Smooth muscle cell of trachea (primary cell): ENCODE measurements at places on chromosomes 13 and 19. TPM values are rescaled to one million over a fixed set of nuclear protein-coding genes. Genes with fewer than 3 reads are reported as not detected.

Gene CLEC4M
- total RNA-seq, result not detected in 2 replicates

Gene FPR1
- total RNA-seq, result not detected in 2 replicates

Gene FAM187B
- total RNA-seq, result not detected in 2 replicates

Gene TEAD2
- 18.8 and 24.3 TPM in 2 replicates for total RNA-seq

Gene CGB3
- not detected in 2 replicates for total RNA-seq

Gene ZNF283
- 12.6 and 16.6 TPM in 2 replicates for total RNA-seq

Gene CBLC
- total RNA-seq, result not detected in 2 replicates
